ENCODE measurements at places on chromosomes 7 and 10.
A peak's percentile ranks its signal among the peaks of the same experiment; 100 is the strongest.

DNA sequence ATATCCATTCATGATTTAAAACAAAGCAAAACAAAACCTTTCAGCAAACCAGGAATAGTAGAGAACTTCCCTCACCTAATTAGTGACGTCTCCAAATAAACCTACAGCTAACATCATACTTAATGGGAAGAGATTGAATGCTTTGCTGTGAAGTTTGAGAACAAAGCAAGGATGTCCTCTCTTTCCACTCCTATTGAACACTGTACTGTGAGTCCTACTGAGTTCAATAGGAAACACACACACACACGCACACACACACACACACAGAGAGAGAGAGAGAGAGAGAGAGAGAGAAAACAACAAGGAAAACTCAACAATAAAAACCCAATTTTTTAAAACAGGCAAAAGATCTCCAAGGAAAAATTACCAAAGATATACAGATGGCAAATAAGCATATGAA, 32.3 kb downstream of the PODXL start:
- DNase-seq: no peak

GRCh38 chr7:75033064-75033463, 40.5 kb downstream of the RCC1L start:
- DNase-seq: peak; percentile 30

GRCh38 chr7:36889182-36889581, 164.9 kb upstream of the AOAH start:
- DNase-seq: no peak

- DNase-seq: no peak
Measured at GRCh38 chr7:110888641-110889040, 202.3 kb upstream of the LRRN3 start.

- no peak for DNase-seq
Measured at GRCh38 chr7:139845443-139845805, 16.4 kb downstream of the TBXAS1 start.

DNA sequence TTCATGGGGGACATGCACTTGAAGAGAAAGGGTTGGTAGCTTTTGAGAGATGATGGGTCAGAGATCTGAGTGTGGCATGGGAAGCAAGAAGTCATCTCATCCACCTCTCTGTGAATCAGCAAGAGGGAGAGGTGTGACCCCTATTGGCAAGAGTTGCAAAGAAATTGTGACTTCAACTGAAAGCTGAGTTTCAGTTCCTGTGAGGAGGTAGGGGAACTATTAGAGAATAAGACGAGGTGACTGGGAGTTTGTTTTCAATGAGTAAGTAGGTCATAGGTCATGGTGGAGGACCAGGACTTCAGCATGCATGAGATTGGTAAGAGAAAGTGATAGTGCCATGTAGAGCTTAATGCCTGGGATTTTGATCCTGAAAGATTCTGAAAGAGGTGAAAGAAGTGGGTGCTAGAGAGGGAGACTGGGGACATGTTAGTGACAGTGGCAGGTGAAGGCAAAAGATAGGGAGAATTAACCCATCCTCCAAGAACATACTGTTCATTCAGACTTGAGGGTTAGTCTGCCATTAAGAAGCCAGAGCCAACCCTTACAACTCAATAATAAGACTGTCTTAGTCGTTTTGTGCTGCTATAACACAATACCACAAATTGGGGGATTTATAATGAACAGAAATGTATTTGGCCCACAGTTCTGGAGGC, 75.5 kb upstream of the CAPZA2 start:
- DNase-seq: no peak

- DNase-seq: peak; percentile 44
Measured at GRCh38 chr10:80924063-80924952, 386.6 kb downstream of the SH2D4B start.

DNA sequence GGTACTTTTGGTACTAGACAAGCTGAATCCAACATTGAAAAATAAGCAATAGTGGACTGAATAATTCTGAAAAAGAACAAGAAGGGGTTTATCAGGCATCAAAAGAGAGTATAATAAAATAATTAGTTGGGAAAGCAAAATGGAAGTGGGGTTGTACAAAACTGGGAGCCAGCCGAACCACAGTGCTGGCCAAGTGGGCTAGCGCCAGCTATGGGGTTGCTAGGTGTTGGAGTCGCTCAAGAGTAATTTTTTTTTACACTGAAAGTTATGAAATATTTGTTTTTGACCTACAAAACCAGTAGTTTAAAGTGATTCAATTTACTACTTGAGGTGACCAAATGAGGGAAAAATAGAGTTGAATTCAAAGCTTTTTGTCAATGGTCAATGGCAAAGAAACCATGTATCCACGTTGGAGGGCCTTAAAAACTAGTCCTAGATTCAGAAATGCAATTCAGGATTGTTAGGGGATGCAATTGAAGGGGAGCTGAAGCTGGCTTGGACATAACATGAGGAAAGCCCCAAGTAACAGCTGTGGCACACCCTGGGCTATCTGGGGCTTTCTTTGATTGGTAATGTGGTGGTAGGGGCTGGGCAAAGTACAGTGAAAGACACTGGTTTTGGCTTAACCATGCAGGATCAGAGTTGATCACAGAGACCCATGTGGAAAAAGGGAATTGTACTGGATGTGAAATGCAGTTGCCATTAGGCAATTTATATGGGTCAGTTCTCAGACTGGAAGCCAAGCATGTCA, 28.3 kb upstream of the MSMB start:
- no peak for DNase-seq

DNA sequence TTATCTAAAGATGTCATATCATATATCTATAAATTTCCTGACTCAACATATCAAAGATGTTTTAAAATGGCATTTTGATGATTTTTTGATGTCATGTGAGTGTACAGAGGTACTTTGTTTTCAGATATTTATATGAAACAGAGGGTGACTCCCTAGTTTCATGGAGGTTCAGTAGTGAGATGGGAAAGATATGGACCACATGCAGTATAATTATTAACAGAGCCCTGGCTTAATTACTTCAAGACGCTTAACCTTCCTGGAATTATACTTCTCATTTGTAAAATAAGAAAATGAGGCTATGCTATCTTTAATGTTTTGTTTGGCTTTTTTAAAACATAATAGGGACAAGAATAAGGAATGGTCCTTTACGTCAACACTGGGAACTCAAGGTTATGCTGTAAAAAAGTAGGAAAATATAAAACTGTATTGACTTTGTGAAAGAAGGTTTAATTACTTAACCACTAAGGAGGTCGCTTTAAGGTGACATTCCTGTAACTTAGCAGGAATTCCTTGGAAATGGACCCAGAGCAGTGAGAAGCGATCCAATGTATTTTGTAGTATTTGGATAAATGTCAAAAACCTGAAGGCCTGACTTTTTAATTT, 821.0 kb upstream of the IGFBP3 start:
- no peak for DNase-seq
